ENCODE measurements at places on chromosomes 12 and 14.

- no peak for DNase-seq
Measured at GRCh38 chr12:19443585-19443984, 4.3 kb downstream of the AEBP2 start.

GRCh38 chr12:47903927-47904712 lies 674 bp downstream of the VDR start:
- DNase-seq = peak; percentile 71

- no peak for DNase-seq
Measured at GRCh38 chr12:89486264-89486663, 38.3 kb downstream of the GALNT4 start.

DNA sequence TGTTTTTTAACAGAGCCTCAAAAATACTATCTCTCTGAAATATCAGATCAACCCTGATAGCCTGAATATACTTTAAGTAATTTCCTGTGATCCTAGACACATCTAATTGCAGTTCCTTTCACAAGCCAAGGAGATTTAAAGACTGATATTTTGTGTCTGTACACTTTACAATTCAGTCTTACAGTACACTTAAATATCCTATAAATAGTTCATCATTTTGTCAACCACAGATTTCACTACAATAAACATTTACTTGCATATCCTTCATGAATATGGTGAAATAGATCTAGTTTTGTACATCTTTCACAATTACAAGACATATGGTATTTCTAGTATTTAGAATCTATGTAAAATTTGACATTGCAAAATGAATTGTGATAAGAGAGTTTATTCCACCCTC lies 161.0 kb downstream of the PAX9 start:
- no peak for DNase-seq

DNA sequence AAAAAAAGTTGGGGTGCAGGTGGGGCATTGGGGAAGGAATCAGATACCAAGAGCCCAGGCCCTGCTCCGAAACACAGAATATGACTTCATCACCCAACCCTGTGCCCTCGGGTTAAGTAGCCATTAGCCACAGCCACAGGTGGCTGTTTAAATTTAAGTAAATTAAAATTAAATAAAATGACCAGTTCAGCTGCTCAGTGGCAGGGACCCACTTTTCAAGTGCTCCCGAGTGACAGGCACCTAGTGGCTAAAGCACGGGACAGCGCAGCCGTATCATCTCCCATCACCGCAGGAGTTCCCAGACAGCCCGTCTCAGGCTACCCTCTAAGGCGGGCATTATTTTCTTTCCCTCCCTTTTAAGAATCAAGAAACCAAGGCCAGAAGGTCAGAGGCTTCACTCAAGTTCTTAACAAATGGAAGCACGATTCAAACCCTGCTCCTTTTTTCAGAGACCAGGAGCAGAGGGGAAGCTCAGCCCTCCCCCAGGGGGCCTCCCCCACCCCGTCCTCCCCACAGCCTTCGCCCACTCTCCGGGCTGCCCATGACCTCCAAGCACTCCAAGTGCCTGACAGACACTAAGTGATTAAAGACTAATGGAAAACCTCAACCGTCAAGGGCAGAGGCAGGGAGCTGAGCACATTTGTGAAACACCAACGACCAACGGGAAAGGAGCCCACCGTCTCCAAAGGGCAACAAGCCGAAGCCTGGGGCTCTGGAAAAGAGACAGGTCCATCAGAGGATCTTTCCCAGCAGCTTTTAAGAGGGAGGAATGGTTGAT lies 5.2 kb downstream of the NCOR2 start:
- no peak for DNase-seq

DNA sequence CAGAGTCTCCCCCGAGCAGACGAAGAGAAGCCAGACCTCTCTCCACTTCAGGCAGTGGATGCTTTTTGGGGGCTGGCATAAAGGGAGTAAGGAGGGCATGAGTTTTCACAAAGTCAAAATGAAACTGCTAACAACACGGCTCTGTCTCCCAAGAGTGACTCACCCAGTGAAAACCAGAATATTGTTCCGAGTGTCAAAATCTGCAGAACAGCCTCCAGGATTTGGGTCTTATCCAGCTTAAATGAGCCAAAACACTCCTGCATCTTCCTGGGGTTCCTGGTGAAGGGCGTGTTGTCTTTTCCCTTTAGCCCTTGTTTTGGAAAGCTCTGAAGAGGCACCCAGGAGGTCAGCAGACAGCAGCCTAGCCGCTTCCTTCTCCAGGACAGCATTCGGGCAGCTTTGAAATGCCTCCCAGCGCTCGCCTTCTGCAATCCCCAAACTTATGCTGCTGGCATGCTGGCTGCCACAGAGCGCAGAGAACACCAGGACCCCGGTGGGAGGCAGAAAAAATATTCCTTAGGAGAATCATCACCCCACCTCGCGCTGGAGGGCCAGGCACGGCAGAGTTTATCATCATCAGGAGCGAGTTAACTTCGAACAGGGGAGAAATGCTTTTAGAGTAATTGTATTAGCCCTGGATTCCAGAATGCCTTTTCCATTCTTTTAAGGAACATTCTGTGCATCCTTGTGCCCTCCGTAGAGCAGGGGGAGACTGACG lies 117.7 kb upstream of the NCOR2 start:
- DNase-seq = no peak

DNA sequence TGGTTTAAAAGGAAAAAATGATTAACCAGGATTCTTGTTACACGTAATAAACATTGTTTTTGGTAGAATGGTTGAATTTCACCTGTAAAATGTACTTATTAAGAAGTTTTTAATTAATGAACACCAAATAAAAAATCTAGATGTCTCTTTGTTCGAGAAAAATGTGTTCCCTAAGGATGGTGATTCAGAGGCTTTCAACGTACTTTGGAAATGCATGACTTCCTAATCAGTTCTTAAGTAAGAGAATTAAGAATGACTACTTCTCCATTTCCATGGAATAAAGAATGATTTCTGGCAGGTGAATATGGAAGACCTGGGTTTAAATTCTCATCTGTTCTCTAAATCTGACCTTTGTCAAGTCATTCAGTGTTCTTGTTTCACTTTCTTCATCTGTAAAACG lies 428.6 kb downstream of the KCNH5 start:
- DNase-seq = no peak

- DNase-seq = peak; percentile 39
Measured at GRCh38 chr12:93447555-93448290, 6.0 kb upstream of the UBE2N start.

GRCh38 chr14:93032421-93032936 lies 83.2 kb downstream of the ITPK1 start:
- no peak for DNase-seq

GRCh38 chr14:94601884-94602391 lies 10.3 kb upstream of the SERPINA3 start:
- no peak for DNase-seq

Data from stimulated activated CD4-positive, alpha-beta T cell treated with anti-CD3 and anti-CD28 coated beads, Interleukin-2, amount 100 ng/mL, for 24 hours (primary cell).